Endothelial cell of umbilical vein (primary cell): ENCODE measurements at places on chromosomes 2 and 18. TPM values are rescaled to one million over a fixed set of nuclear protein-coding genes. Genes with fewer than 3 reads are reported as not detected.

SERPINB10 gene
- total RNA-seq, result not detected in 2 replicates

DNA sequence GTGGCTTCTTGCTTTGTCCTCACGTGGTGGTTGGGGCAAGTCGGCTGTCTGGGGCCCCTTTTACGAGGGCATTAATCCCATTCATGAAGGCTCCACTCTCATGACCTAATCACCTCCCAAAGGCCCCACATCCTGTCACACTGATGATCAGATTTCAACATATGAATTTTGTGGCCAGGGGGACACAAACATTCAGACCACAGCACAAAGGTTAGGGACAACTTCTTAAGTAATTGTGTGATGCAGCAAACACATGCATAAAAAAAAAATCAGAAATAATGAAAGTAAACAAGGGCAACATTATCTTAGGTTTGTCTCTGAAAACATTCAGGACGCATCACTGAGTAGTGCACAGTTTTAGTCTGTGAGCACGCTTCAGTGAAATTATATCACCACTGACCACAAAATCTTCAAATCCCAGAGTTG is 54.2 kb upstream of the FRZB start:
- no peak for DNase-seq

GRCh38 chr2:101699755-101700461 is 2.4 kb downstream of the MAP4K4 start:
- DNase-seq, result peak; percentile 63

DNA sequence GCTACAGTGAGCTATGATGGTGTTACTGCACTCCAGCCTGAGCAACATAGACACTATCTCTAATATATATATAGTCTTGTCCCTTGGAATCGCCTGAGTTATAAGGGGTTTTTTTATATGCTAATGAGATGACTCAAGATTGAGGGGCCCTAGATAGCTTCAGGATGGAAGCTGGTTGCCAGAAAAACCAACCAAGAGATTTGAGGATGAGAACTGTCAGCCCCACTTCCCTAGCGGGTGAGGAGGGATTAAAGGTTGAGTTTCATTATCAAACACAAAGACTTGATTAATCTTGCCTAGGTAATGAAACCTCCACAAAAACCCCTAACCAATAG is 12.6 kb upstream of the GALM start:
- DNase-seq, result no peak

- DNase-seq, result no peak
Measured at GRCh38 chr2:39183673-39184072, 60.1 kb downstream of the CDKL4 start.

DNA sequence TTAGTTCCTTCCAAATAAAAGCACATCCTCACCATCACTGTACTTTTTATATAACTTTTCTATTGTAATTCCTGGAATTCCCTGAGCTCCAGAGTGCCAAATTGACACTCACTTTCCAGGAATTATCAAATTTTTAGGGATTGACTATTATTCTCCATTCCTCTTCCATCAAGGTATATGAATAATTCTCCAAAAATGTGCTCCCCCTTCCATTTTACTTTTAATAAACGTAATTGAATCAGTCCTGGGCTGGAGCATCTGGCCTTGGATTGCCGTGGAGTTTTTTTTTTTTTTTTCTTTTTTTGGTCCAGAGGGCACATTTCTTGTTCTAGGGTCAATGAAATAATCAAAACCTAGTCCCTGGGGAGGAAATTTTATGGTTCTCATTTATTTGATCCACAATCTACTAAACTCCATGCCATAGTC is 304.3 kb downstream of the CDCA7 start:
- DNase-seq, result no peak

- DNase-seq, result no peak
Measured at GRCh38 chr2:1582891-1583341, 161.4 kb downstream of the PXDN start.

- no peak for DNase-seq
Measured at GRCh38 chr2:194203898-194204297, 1453.1 kb upstream of the SLC39A10 start.

DNA sequence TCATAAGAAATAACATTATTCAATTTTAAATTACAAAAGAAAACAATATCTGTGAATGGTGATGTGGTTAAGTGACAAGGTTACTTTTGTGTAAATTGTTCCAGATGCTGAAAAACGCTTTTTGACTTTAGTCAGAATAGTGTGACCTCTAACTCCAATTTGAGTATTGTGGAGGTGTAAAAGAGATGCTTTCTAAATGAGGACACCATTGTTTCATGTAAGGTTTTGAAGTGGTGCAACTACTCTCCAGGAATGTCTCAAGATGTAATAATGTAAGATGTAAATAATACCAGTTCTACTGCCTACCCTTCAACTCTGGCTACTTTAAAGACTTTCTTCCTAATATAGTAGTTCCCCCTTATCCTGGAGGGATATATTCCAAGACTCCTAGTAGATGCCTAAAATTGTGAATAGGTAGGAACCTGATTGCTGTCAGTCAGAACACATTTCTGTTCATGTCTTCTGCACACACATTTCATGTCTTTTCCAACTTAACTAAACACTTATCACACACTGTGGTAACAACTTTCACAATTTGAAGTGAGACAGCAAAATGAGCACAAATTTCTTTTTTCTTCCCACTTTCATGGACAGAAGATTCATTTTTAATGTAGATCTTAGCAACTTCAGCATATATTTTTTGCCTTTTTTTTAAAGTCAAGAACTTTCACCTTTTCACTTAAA is 39.1 kb upstream of the PPP1R1C start:
- DNase-seq, result no peak

DNA sequence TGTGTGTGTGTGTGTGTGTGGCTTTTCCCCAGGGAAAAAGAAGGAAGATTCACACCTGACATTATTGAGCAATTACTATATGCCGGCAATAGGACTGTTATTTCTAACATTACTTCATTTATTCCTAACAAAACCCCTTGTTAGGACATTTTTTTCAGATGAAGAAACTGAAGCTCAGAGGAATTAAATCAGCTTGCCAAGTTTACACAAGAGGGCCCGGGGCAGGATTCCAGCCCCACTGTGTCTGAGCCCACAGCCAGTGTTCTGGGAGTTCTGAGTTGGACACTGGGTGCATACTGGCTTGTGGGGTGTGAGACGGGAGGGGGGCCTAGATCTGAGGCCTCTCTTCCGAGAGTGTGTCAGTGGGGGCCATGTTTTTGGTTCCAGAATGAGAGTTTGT is 9.9 kb downstream of the TOGARAM2 start:
- no peak for DNase-seq

GRCh38 chr18:49723648-49724180 is 89.6 kb downstream of the ACAA2 start:
- peak; percentile 91 for DNase-seq

- no peak for DNase-seq
Measured at GRCh38 chr2:44456946-44457345, 95.2 kb downstream of the CAMKMT start.

GRCh38 chr2:101706819-101707177 is 9.3 kb downstream of the MAP4K4 start:
- DNase-seq, result no peak

DNA sequence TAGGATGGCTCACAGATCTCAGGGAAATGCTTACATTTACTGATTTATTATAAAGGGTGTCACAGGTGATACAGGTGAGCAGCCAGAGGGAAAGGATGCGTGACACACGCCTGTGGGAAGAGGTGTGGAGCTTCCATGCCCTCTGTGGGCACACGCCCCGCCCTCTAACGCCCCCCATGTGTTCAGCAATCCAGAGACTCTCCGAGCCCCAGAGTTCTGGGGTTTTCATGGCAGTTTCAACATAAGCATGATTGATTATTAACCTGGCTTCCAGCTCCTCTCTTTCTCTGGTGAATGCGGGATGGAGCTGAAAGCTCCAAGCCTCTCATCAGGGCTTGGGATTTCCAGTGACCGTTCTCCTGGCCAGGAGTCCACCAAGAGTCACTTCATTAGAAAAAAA is 34.3 kb upstream of the ODC1 start:
- no peak for DNase-seq

DNA sequence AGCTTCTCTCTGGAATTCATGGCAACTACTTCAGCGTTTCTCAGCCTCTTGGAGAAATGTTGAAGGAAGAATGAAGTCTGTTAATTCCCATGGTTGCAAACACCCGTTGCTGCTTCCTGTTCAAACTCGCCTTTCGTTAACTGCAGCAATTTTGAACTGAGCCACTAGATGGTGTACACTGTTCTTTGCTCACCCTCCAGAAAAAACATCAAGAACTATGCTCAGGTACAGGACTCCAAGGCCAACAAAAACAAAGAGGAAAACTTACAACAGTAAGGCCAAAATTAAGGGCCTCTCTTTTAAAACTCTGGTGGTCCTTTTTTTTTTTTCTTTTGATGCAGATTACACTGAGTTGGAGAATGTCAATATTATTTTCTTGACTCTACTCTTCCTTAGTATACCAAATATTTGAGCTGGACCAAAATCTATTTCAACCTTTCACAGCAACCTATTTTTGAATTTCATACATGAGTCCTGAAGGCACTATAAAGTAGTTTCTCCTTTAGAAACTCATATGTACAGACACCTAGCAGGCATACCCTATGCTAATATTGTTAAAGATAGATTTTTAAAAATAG is 58.2 kb downstream of the KLHL14 start:
- peak; percentile 81 for DNase-seq

GRCh38 chr18:65817178-65817577 is 66.4 kb downstream of the CDH7 start:
- DNase-seq, result no peak
